Renal cortical epithelial cell (primary cell): ENCODE measurements at places on chromosomes 2 and 18. TPM values are rescaled to one million over a fixed set of nuclear protein-coding genes. Genes with fewer than 3 reads are reported as not detected.

Gene GPAT2
- 0.17 and 2.0 TPM in 2 replicates for total RNA-seq

Gene FBXO48
- total RNA-seq = 0.17 and 0.75 TPM in 2 replicates

Gene GPBAR1
- 0.65 TPM in 1 of 2 replicates, not detected in the other for total RNA-seq

Gene CCDC178
- 0.30 TPM in 1 of 2 replicates, not detected in the other for total RNA-seq

Gene DUSP2
- 0.17 and 0.40 TPM in 2 replicates for total RNA-seq

Gene RSAD2
- total RNA-seq = 0.20 and 12.0 TPM in 2 replicates

Gene ZBTB7C
- total RNA-seq = 0.17 and 0.99 TPM in 2 replicates

Gene ANKRD30BL
- total RNA-seq = not detected in 2 replicates

Gene THSD7B
- total RNA-seq = 0.45 TPM in 1 of 2 replicates, not detected in the other

Gene CRYBA2
- total RNA-seq = not detected in 2 replicates

Gene LYPD1
- total RNA-seq = 9.6 and 20.7 TPM in 2 replicates

Gene SCN3A
- 1.6 and 23.8 TPM in 2 replicates for total RNA-seq

Gene NOL4
- total RNA-seq = 0.25 and 0.52 TPM in 2 replicates

Gene SPEG
- 2.3 and 10.8 TPM in 2 replicates for total RNA-seq

Gene CHRND
- not detected in 2 replicates for total RNA-seq

Gene DES
- total RNA-seq = 0.30 and 0.69 TPM in 2 replicates
